ENCODE measurements at places on chromosomes 16 and 17.

DNA sequence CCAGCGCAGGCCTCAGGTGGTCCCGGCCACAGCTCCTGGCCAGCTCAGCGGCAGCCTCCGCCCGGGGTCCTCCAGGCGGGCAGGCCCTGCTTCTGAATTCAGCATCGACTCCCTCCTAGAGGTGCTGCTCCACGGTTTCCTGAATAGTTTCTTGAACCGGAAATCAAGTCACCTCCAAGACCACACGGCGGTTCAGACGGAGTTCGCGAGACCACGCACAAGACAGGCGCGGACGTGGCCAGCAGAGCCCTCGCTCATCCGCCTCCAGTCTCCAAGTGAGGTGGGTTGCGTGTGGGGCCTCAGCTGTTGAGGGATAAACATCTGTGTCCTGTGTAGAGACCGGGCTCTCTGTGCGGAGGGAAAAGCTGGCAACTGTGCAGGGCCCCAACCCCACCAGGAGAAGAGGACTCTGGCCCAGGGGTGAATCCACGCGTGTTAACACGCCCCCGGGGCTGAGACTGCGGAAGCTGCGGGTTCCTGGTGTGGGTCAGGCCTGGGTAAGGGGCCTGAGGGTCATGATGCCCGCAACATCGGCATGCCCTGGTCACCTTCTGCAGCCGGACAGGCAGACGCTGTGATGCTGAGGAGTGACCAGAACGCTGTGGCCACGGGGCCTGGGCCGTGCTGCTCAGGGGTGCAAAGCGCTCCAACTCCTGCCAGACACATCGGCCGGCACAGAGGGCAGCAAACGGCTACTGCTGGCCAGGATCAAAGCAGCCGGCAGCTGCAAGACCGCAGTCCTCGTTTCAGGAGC is 55.0 kb upstream of the METRNL start:
- DNase-seq = no peak

DNA sequence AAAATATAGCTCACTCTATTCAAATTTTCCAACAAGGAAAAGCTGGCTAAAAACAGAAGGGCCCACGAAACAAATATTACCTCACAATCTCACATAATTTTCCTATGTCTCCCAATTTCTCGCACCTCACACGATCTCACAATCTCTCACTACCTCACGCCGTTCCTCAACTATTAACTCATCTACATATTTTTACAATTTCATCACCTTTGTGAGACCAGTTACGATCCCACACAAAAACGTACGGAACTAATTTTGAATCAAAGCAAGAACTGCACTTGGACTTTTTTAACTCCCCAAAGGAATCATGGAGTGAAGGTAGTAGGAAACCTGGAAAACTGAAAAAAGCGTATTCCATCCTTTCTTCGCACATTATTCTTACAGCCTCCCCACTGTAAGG is 1.1 kb downstream of the CBX1 start:
- DNase-seq = peak; percentile 46

- DNase-seq = no peak
Measured at GRCh38 chr16:9049241-9049640, 42.2 kb upstream of the HAPSTR1 start.

- no peak for DNase-seq
Measured at GRCh38 chr16:3651461-3652372, 2.8 kb upstream of the DNASE1 start.

- DNase-seq = no peak
Measured at GRCh38 chr17:45745601-45746494, 38.3 kb upstream of the CRHR1 start.

GRCh38 chr16:76162046-76162445 is 115.2 kb upstream of the CNTNAP4 start:
- DNase-seq = no peak

GRCh38 chr16:4056161-4057105 is 59.8 kb downstream of the ADCY9 start:
- no peak for DNase-seq

DNA sequence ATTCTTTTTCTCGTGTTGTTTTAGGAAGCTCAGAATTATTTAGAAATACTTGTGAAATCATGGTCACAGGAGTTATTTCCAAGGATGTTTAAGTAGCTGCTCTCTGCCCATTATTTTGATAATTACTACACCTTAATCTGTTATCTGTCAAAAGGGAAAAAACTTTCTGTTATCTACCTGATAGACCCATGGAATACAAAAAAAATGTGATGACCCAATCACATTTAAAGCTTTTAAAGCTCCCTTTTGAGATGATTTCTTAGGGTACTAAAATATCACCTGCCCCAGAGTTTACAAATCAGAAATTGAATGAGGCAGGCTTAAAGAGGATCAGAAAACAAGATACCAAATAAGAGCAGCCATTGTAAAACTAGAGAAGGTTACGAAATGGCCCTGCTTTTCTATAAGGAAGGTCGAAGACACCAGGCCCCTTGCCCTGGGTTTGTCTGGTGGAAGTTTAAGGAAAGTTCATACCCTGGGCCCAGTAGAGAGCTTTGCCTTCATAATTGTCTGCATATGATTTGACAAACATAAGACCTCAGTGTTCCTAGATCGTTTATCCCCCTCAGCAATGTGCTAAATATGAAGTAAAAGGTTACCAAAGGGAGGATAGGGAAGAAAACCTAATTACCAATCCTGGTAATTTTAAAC is 149.9 kb upstream of the TBX2 start:
- DNase-seq = no peak
